ENCODE measurements at places on chromosomes 1 and 21.

- no peak for DNase-seq
These were observed 35.5 kb upstream of the SLC19A1 start for GRCh38 chr21:45577801-45578175.

DNA sequence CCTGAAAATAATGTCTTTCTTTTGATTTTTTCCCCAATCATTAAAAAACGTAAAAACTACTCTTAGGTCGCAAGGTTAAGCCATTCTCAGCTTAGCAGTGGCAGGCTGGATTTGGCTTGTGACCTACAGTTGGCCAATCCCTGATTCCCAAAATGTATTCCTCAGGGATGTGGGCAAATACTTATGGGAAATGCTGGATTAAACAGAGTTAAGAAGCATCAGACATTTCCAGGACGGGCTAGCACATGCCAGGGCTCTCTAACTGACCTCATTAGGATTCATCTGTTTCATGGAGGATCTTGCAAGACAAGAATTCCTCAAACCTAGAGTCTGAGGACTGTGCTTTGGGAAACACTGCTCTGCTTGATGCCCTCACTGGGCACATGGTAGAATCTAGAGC is 982 bp upstream of the IL24 start:
- DNase-seq, result no peak

DNA sequence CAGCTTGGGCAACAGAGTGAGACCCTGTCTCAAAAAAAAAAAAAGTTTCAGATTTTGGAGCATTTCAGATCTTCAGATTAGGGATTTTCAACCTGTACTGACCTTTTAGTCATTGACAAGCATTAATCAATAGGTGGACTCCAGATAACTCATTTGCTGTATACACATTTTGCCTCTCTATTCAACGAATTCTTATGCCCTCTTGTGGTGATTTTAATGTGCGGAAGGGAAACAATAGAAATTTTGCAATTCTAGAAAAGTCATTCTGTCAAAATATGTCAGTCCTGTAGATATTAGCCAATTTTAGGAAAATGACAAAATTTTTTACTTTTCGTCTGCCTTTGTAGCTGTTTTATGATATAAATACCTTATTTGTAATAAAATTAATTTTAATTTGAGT is 11.6 kb upstream of the OR2G2 start:
- DNase-seq, result no peak

DNA sequence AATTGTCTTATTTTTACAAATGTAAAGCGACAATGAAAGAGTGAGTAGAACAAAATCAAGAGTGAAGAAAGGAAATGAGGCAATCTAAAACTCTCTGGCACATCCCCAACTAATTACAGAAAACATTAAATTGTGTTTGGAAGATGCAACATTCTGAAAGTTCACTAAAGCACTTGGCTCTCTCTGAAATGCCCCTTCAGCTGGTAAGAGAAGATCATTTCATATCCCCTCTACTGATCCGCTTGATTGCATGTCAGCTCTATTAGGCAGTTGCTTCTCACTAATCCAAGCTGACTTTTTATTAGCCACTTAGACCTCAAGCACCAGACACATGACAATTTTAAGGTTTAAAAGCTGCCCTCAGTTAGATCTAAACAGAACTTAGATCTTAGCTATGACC is 262.8 kb upstream of the PRMT6 start:
- DNase-seq, result no peak

DNA sequence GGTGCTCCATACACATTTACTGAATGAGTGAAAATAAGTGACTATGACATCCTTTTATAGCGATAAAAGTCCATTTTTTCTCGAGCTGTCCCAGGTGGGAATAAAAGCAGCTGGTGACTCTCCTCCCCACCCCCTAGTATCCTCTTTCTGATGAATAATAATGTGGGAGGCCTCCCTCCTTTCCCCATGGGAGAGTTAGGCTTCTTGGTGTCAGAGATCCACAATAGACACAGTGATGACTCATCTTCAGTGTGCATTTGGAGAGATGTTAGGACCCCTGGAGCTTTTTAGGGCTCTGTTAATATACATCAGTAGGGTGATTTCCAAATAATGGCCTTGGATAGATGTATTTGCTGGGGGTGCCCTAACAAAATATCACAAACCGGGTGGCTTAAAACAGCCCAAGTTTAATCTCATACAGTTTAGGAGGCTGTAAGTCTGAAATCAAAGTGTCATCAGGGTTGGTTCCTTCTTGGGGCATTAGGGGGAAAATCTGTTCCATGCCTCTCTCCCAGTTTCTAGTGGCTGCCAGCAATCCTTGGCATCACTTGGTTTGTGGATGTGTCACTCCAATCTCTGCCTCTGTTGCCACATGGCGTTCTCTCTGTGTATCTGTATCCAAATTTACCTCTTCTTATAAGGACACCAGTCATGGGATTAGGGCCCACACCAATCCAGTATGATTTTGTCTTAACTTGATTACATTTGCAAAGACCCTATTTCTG is 4.4 kb upstream of the PHC2 start:
- peak; percentile 16 for DNase-seq

DNA sequence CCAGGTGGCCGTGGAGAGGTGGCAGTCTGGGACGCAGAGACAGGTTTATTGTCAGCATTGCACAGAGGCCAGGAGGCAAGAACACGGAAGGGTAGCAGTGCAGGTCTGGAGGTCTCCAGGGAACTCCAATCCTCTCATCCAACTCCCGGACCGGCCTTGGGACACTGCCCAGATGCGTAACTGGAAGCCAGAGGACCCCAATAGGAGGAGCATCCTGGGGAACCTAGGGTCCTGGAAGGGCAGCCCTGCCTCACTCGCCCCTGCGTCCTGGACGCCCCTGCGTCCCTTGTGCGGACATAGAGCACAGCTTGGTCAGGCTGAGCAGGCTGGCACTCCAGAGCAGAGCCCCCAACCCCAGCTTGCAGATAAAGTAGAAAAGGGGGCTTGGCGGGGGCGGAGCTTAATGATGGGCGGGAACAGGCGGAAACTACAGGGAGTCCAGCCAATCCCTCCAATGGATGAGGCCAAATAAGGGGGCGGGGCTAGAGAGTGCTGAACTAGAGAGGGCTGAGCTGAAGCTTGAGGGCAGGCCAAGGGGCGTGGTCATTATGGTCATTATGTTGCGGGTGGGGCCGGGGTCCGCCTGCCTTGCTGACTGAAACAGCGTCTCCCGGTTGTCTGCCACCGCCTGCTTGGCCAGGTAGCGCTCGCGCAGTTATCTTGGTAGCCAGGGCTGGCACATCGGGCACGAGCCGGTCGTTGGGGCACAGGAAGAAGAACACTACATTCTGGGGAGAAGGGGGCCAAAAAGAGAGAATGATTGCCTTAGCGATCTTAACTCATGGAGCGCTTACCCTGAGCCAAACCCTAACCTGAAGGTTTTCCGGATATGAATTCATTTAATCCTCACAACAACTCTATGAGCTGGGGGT is 3.7 kb upstream of the ARHGEF19 start:
- DNase-seq, result peak; percentile 25

GRCh38 chr1:229252228-229252984 is 18.5 kb upstream of the RAB4A start:
- DNase-seq, result no peak

DNA sequence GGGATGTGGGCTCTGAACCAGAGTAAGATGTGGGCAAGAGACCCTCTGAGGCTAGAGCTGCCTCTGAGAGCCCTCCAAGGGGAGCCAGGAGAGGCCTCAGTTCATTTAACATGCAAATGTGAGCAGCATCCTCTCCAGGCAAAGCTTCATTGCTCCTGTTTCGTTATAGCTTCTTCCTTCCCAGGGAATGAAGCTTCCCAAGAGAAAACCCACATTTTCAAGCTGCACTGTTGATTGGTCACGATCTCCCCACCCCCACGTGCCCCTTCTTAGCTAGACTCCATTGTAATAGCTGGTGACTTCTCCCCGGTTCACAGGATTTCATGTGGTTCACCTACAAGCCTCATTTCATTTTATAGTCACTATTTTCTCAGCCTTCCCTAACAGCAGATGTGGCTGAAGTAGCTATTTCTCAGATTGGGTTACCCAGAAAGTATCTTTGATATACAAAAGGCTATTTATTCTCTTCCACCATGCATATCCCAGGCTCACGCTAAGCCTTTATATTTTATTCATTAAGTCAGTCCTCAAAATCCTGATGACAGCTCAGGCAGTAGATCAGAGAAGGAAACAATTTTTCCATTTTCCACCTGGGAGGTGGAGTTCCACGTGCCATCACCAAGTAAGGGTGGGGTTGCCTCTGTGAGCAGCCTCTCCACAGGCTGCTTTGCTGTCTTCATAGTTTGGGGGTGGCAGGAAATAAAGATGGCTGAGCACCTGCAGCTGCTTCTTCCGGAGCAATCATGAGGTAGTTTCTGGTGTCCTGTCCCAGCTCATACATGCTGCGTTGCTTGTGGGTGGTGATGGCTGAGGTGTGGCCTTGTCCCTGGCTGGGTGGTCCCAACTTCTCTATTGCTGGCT is 178.3 kb upstream of the RAB4A start:
- DNase-seq, result no peak
